ENCODE measurements at places on chromosomes 12 and 14.

GRCh38 chr14:93964281-93964680, 12.1 kb downstream of the ASB2 start:
- no peak for DNase-seq

DNA sequence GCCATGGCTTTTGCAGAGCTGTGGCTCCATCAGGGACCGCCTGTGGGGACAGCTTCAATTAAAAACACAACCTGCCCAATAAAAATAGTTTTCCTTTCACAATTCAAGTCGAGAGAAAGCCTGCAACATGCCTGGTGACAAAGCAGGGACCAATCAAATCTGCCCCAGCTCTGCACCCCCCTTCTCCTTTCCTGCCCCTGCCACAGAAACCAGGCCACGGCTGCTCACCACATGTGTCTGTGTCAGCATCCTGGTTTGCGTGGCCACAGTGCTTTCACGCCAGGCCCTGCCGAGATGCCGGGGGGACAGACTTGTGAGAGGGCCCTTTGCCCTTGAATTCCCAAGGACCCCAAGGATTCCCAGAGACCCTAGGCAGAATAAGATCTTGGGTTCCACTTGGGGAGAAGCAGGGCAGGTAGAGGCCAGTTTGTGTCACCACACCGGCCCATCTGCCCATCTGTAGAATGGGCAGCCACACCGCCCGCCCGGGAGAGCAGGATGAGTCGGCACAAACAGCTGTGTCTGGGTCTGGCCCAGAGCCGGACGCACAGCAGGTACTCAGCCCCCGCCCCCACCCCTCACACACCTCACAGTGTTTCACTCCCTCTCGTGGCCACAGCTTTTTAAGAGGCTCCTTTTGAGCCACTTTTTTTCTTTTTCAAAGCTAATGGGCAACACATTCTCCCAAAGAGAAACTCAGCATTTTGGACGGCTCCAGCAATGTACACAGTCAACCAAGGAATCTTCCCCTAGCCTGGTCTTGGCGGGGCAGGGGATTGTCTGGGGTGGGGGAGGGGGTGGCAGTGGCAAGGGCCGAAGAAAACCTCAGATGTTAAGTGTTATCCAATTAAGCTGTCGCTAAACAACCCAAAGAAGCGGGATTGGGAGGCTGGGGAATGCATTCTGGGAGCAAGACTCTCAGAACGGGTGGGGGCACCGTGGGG, 41.5 kb downstream of the BCL11B start:
- peak; percentile 91 for DNase-seq

DNA sequence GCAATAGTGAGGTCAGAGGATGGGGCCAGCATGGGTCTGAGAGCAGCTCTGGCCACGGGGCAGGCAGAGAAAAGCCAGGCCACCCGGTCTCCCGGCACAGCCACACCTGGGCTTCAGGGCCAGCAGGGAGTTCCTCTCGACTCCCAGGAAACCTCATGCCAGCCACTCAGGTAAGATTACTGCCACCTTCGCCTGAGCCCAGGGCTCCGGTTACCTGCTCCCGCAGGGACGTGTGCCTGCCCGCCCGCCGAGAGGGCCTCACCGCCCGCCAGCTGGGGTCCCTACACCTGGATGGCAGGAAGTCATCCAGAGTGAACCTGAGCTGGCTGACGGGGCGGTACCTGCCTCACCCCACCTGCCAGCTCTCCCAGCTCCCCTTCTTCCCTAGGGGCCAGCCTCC, 7.3 kb downstream of the JAG2 start:
- no peak for DNase-seq

GRCh38 chr14:98456231-98456630, 815.8 kb downstream of the BCL11B start:
- no peak for DNase-seq

DNA sequence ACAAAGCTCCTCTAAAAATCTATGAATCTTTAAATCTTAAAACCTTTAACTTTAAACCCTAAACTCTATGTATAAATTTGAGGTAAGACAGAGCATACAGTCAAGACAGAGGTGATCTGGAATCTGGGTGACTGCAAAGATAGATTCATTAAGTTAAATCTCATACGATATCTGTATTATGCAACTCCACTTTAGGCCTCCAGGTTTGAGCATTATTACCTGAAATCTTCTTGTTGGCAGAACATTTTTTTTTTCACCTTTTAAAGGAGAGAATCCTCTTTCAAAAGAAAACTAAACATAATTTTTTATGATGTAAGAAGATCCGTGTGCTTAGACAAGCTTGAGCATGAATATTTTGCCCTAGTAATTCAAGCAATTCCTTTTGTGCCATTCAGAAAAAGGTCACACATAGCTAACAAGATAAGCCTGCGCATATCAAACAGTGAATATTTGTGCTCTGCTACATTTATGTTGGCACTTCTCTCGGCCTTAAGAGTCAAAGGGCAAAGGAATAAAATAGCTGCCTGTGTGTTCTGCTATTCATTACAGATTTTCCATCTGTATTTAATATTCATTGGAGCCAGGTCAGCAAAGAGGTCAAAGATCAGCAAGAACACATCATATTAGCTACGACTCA, 163.3 kb downstream of the TMTC3 start:
- DNase-seq: no peak

DNA sequence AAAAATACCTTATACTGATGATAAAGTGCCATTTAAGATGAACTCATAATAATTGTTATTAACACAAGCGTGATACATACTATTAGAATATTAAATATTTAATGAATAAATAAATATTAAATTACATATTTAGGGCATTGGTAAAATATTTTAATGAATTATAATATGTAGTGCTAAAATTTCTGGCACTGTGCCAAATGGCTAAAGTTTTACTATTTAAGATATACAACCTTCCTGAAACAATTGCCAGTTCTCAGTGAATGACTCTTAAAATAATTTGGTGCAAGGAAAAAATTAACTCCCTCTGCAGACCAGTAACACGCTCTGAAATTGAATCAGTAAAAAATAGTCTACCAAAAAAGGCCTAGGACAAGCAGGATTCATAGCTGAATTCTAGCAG, 428.9 kb upstream of the ATXN7L3B start:
- DNase-seq: no peak

DNA sequence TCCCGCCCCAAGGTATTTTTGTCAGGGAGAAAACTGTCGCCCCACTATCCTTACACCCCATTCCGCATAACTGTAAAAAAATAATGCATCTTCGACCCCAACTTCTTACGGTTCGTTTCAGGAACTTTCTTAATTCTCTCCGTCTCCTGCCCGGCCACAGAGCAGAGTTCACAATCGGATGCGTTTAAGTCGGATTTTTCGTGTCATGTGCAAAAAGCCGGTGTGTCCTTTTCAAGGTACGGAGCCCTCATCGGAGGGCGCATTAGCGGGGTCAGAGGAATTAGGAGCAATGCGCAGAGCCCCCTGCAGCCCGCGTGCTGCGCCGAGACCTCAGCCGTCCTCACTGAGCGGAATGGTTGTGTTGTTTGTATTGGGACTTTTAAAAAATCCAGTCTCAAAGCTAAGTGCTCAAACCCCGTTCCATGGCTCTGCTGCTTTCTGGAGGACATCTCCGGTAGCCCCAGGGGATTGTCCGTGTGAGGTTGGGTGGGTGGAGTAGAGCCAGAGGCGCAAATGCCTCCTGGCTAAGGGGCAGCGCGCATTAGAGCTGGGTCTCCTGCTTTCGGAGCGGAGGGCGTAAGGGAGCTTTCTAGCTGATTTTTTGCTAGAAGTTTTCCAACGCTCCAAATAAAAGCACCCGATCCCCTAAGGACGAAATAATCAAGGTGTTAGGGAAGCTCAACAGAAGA, 3.9 kb upstream of the GSC start:
- no peak for DNase-seq

GRCh38 chr12:62834971-62835547, 99.9 kb downstream of the PPM1H start:
- no peak for DNase-seq

DNA sequence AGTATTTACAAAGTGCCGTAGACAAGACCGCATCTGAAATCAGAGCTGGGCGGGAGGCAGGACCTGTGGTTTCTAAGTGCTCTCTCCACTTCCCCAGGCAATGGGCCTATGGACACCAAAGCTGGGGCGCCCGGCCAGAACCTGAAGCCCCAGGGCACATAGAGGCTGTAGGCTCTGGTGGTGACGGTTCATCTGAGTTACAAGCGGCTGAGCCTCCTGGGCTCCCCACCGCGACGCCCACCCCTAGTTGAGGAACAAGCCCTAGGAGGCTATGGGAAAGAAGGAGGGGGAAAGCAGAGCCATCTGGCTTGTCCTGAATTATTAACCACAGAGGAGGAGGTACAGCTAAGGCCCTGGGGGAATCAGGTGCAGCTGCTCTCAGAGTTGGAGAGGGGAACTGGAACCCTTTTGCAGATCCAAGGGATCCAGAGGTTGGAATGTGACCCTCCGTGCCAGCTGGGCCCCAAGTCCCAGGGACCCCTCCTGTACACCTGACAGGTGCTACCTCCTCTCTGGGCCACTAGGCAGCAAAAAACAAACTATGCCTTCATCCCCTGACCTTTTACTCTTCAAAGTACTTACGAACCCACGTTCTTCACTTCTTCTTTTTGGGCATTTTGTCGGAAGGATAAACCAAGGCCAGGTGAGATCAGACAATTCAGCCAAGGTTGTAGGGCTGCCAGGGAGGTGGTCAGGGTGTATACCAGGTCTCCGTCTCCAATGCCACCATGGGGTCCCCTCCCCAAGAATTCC, 77.2 kb downstream of the ARL6IP4 start:
- no peak for DNase-seq

DNA sequence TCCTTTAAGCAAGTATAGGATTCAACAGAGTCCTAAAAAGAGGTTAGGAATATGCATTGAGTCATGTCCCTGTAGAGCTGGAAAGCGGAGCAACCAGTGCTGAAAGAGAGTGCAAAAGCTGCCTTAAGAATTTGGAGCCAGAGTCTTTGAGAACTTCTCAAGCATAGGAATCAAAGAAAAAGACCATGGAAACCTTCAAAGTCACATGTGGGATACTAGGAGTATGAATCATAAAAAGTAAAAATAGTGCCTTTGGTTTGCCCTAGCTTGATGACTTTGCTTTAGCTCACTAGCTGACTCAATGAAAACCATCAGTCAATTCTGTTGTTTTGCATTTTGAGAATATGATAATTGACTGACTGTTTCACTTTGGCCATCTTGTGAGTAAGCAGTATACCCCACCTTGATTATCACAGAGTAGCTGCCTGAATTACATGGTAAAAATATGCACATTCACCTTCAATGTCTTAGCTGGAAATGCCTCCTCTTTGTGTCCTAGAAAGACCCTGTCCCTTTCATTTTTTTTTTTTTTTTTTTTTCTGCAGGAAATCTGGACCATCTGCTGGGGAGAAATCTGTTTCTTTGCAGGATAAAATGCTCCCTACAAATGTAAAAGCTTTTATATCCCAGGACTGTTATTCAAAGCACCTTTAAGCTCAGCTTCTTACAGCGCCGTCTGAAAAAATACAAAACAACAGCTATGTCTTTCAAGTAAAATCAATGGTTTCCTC, 248.6 kb upstream of the KRR1 start:
- no peak for DNase-seq

DNA sequence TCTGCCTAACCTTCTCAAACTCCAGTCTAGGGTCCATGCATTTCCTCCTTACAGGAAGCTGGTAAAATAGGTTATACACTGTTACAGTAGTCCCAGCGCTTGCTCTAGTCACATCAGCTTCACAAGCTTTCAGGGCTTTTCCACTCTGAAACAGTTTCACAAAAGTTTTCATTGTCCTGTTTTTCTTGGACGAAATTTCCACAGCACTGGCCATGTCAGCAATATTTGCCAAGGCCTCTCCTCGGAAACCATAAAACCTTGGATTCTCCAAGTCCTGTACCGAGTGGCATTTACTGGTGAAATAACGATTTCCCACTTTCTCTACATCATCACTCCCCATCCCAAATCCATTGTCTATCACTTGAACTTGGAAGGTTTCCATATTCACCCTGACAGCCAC, 2.1 kb downstream of the MLH3 start:
- no peak for DNase-seq

DNA sequence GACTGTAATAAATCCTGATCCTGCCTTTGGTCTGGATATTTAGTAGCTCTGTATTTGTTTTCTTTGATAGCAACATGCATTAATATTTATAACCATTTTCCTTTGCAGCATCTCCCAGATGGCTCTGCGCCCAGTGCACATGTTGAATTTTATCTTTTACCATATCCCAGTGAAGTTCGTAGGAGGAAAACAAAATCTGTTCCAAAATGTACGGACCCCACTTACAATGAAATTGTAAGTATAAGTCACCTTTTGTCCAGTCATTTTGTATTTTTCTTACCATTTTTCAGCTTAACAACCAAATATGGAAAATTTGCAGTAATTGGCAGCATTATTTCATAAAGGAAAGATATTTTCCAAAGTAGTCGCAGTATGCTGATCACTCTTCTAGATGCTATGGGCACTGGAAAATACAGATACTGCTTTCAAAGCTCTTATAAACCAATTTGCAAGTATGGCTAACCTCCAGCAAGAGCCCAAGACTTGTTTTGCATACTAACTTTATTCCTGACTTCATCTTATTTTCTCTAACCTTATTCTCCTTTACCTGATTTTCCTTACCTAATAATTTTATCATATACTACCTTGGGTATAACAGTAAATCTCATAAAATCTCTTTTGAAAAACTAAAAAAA, 97.4 kb downstream of the PLCZ1 start:
- no peak for DNase-seq

DNA sequence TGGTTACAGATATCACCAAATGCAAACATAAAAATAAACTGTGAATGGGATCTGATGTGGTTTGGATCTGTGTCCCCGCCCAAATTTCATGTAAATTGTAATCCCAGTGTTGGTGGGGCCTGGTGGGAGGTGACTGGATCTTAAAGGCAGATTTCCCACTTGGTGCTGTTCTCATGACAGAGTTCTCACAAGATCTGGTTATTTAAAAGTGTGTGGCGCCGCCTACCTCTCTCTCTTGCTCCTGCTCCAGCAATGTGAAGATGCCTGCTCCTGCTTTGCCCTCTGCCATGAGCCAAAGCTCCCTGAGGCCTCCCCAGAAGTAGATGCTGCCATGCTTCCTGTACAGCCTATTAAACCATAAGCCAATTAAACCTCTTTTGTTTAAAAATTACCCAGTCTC, 47.8 kb downstream of the SLC25A21 start:
- no peak for DNase-seq

DNA sequence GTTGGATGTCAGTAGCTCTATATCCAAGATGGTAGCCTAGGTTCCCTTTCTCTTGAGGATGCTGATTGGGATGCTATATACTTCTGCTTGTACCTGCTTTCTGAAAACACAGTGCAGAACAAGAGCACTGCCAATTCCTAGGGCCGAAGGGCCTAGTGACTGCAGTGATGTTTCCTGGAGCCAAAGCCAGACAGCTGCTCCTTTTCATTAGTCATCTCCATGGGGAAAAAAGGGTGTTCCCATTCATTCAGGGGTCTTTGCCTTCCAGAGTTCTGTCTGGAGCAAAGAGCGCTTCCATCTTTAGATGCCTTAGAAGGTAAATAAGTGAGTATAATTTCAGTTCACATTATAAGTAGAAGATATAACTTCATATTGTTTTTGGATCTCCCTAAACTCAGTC, 85.5 kb downstream of the PTPRB start:
- no peak for DNase-seq

- no peak for DNase-seq
These were observed 178.4 kb upstream of the FRMD6 start for GRCh38 chr14:51473351-51473750.

All from activated CD4-positive, alpha-beta T cell treated with anti-CD3 and anti-CD28 coated beads, Interleukin-2, amount 10 ng/mL, durations not matched to agents 7 days and 5 days (primary cell).